ENCODE measurements at places on chromosomes 6 and 20.

GRCh38 chr6:85396159-85396808 lies 53.6 kb upstream of the NT5E start:
- no peak for DNase-seq

DNA sequence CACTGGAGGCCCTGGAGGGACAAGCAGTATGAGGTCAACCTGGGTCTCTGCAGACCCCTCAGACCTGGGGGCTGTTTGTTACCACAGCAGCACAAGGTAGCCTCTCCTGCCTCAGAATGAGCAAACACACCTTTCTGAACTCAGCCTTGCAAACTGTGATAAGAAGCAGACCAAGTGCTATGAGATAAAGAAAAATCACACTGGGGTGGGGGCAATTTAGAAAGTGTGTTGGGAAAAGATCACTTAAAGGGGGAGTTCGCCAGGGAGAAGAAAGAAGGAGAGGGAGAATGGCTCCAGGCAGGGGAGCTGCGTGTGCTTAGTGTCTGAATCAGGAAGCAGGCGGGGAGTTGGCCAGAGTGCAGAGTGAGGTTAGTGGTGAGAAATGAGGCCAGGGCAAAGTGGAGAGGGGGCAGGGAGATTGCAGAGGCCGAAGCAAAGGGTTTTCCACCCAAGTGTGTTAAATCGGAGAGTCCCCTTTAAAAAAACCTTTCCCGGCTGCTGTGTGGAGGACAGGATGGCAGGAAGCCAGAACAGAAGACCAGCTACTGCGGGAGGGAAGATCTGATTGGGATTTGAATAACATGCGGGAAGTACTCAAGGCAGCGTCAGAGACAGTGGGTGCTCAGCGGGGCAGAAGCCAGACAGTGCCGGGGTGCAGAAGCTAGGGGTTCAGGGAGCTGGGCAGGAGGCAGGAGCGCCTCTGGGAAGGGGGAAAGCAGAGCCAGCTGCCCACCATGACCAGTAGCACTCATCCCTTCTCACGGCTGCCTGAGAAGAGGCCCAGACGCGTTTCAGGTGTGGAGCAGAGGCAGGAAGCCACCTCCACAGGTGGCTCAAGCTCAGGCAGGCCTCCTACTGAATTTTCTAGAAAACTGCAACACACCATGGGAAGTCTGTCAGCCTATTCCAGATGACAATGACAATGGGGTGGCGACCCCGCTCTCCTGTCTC lies 9.0 kb downstream of the ADA start:
- peak; percentile 92 for DNase-seq

DNA sequence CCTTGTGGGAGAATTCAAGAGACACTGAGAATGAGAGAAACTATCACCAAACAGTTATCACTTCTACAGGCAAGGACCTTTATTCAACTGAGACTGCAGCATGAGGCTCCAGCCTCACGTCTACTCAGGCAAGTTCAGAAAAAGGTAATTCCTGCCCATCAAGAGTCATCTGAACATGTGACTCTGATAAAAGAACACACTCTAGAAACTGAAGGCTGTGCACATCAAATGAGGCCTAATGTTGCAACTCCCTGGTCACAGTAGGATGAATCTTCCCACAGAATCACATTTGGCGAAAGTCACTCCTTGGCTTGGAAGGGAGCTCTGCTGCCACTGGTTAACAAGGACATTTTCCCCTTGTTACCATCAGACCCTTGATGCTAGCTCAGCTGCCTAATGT lies 71.2 kb upstream of the EMILIN3 start:
- no peak for DNase-seq

DNA sequence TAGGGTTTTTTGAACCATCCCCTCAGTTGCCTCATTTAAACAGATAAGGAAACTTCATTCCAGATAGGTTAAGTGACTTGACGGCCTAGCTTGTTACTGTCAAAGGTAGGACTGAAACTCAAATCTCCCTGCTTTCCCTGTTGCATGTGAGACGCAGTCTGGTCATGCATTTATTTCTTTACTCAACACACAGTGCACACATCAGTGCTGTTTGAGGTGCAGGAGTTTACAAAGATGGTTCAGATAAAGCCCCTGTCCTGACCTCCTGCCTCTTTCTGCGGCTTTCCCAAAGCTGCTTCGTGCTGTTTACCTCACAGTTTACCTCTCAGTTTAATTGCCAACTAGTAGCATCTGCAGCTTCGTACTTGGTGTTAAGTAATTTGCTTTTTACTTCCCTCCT lies 26.6 kb downstream of the TIAM2 start:
- no peak for DNase-seq

DNA sequence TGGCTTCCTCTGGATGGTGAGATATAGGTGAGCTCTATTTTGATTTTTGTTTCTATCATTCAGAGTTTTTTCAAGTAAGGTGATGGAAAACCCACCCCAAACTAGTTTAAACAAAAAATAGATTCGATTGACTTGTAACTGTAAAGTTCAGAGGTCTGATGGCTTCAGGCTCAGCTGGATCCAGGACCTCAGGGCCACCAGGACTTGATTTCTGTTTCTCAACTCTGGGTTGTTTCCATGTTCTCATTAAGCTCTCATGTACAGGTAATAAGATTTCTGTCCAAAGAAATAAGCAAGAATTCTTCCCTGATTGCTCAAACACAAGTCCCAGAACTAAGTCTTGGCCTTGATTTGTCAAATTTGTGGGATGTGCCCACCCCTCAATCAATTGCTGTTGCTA lies 67.0 kb downstream of the DLGAP4 start:
- no peak for DNase-seq

GRCh38 chr20:32282461-32282860 lies 5.0 kb downstream of the KIF3B start:
- DNase-seq, result no peak

- DNase-seq, result no peak
These were observed 573.5 kb downstream of the BCKDHB start for GRCh38 chr6:80679992-80680391.

- DNase-seq, result no peak
These were observed 98.4 kb downstream of the IPCEF1 start for GRCh38 chr6:154258064-154258757.

DNA sequence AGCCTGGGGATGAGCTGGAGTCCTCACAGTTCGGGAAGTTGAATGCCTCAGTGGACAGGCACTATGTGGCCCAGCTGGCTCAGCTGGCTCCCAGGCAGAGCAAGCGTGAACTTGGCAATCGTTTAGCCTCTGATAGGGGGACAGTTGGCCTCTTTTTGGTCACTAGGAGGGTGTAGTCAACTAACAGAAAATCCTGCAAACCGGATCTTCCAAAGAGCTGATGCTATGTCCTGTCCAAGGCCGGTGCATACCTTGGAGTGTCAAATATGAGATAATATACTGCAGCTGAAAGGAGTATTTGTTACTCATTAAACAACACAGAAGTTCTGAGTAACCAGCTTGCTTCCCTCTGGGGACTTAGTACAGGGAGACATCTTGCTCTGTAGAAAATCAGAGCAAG lies 126.2 kb upstream of the EXOC2 start:
- DNase-seq, result no peak

DNA sequence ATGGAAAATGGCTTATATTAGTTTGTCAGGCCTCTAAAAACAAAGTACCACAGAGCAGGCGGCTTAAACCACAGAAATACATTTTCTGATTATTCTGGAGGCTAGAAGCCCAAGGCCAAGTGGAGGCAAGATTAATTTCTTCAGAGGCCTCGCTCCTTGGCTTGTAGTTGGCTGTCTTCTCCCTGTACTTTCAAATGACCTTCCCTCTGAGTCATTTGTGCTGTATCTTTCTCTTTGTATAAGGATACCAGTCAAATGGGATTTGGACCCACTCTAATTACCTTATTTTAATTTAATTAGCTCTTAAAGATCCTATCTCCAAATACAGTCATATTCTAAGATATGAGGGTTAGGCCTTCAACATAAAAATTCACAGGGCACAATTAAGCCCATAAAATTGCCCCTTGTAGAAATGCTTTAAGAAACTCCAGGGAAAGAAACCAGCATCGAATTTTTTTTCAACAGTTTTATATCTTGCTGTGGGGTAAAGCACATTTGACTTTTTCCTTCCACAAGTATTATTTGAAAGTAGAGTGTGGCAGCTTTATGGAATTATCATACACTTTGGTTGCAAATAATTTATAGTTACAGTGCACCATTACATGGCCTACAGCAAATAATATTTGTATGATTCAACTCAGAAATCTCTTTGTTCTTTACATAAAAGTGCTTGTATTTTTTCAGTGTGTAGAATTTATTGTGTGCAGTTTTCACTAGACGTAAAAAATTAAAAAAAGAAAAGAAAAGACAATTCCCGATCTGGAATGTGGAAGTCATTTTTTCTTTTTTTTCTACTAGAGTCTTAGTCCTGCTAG lies 706.1 kb downstream of the KIF16B start:
- DNase-seq, result no peak

- no peak for DNase-seq
These were observed 588.3 kb downstream of the CD109 start for GRCh38 chr6:74284284-74284683.

DNA sequence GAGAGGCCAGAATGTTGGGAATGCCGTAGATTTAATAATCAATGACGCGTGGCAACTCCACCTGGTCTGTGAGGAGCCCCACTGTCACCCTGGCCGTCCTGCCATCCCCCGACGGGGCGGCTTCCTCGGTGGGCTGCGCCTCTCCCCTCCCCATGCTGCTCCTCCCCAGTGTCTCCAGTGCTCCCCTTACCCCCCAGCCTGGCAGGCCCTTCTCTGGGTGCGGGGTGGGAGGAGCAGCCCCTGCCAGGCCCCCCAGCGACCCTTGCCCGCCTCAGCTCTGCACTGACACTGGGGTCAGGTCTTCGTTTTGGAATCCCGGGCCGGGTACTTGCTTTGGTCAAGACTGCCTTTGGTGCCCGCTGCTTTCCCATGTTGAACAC lies 82.3 kb upstream of the FRMD1 start:
- DNase-seq, result no peak

GRCh38 chr20:33441142-33441955 lies 2.2 kb downstream of the SNTA1 start:
- DNase-seq, result no peak

GRCh38 chr6:142292166-142292924 lies 9.5 kb upstream of the ADGRG6 start:
- no peak for DNase-seq

- no peak for DNase-seq
These were observed 5.4 kb downstream of the SYS1 start for GRCh38 chr20:45368221-45368980.

DNA sequence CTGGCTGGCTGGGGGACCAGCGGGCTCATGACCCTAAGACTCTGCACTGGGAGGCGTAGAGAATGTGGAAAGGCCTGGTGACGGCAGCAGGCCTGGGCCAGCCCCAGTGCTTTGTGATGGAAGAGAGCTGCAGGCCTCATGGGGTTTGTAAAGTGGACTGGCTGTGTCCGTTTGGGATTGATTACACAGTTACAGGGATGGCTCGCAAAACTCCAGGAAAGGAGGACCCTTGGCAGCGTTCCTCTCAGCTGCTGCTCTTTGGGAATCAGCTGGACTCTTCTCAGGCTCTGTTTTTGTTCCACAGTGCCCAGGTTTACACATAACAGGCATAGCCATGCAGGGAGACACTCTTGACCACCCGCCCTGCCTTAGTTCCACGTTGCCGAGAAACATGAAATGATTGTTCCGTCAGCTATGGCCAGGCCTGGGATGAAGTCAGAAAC lies 89.0 kb downstream of the SLX4IP start:
- DNase-seq, result no peak

DNA sequence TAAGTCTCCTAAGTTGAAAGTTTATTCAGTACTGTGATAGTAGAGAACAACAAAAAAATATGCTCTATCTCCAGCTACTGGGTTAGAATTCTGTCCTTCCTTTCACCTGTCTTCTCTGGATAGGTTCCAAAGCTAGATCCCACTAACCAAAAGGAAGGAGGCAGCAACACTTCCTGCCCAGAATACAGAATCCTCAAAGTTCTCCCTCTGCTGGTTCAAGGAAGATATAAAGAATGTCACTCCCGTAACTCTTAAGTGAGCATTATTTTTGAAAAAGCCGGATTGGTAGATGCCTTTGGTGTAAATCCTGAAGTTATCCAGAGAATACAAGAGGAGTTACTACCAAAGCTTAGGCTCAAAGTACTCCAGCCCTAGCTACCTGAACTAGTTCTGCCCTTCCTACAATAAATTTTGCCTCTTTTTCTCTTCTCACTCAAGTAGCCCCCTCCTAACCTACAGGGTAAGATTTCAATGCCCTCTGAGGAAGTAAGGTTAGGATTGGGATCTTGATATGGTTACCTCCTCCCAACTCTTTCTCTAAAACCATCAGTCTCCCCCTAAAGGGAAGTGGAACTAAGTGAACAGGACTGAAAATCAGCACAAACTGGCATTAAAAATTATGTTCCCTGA lies 26.0 kb upstream of the CRIP3 start:
- DNase-seq, result peak; percentile 68

GRCh38 chr20:46308258-46309157 lies at the start of gene CDH22:
Gene CDH22 (minus strand): TSS chr20:46308498. CDS start chr20:46251294, 57,204 bp downstream.
- peak; percentile 39 for DNase-seq

DNA sequence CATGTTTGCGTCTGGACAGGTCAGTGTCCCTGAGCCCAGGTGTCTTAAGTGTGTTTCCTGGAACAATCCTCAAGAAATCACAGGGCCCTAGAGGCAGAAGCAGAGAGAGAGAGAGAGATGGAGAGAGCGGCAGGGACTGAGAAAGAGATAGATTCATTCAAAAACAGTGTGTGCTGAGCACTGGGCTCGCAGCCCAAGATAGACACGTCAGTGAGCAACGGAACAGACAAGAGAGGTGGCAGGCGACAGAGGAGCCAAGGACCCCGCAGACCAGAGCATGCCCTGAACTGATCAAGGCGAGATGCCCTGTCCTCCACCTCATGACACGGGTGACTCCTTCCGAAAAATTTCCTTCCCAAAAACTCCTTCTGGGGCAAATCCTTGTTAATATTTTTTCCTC lies 362.0 kb upstream of the SULF2 start:
- no peak for DNase-seq

GRCh38 chr20:53609491-53610445 lies 16.1 kb upstream of the ZNF217 start:
- DNase-seq, result peak; percentile 71

DNA sequence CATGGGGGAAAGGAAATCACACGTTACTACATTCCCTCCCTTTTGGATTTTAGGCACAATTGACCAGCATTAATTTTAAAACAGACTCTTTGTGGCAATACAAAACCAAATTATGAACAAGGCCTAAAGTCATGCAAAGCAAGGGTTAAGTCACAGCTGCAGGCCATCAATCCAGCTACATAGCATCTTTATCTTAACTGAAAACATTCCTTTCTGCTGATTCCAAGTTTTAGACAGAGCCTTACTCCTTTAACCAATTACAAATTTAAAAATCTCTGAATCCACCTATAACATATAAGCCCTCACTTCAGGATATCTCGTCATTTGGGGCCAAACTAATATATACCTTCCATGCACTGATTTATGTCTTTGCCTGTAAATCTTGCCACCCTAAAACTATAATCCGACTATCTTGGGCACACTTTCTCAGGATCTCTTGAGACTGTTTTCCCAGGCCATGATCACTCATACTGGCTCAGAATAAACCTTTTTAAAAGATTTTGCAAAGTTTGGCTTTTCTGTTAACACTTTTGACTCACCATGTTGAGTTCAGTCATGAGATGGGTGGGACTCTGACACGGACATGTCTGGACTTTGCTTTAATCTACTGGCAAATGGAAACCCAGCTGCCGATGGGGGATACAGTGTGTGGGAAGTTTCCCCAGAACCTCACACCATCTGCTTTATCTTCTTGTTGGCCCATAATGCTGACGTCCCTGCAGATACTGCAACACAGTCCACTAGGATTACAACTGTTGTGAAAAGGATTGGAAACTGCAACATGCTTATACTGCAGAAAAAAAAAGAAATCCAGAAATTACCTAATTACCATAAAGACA lies 757.0 kb downstream of the PTPRT start:
- no peak for DNase-seq

GRCh38 chr6:167127785-167128531 lies 5.1 kb downstream of the CCR6 start:
- DNase-seq, result no peak
